ENCODE measurements at places on chromosomes 6 and 20.

DNA sequence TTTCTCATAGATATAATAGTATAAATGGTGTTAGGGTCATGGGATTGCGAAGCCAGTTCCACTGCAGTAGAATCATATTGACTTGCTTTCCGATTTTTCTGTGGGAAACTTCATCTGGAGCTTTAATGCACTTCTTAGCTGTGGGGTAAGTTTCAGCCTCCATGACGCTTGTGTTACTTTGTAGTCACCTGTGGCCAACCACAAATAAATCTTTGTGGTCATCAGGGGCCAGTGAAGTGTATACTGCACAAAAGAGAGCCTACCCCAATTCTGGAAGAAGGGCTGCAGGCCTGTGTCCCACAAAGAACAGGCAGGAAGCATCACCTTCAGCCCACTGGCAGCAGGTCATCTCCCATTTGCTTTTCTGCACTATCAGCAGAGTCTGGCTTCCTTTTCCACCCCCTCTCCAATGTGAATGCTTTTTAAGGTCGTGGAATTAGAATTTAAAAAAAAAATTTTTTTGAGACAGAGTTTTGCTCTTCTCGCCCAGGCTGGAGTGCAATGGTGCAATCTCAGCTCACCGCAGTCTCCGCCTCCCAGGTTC lies 32.0 kb downstream of the MTHFD1L start:
- DNase-seq = no peak

- peak; percentile 14 for DNase-seq
Observed at GRCh38 chr6:99334526-99335127, 14.8 kb downstream of the FAXC start.

DNA sequence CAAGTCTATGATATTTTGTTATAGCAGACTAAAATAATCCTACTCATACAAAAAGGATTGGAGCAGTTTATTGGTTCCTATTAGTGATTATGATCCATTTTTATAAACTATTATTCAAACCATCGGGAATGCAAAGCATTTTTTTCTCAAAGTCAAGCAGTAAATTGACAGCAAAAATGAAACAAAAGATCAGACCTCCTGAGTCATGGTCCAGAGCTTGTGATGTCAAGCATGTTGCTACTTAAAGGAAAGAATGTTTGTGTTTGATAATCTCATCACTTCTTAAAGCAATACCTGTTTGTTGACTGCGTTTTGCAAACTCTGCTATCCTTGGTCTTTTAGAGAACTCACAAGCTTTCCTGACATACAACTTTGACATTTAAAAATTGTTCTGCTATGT lies 204.4 kb downstream of the SAMD5 start:
- DNase-seq = no peak

- DNase-seq = no peak
Observed at GRCh38 chr6:34917626-34918285, 28.7 kb downstream of the ANKS1A start.

- peak; percentile 15 for DNase-seq
Observed at GRCh38 chr6:111605100-111605751, 452 bp downstream of the TRAF3IP2 start.

- no peak for DNase-seq
Observed at GRCh38 chr20:840858-841567, 7.5 kb downstream of the FAM110A start.

DNA sequence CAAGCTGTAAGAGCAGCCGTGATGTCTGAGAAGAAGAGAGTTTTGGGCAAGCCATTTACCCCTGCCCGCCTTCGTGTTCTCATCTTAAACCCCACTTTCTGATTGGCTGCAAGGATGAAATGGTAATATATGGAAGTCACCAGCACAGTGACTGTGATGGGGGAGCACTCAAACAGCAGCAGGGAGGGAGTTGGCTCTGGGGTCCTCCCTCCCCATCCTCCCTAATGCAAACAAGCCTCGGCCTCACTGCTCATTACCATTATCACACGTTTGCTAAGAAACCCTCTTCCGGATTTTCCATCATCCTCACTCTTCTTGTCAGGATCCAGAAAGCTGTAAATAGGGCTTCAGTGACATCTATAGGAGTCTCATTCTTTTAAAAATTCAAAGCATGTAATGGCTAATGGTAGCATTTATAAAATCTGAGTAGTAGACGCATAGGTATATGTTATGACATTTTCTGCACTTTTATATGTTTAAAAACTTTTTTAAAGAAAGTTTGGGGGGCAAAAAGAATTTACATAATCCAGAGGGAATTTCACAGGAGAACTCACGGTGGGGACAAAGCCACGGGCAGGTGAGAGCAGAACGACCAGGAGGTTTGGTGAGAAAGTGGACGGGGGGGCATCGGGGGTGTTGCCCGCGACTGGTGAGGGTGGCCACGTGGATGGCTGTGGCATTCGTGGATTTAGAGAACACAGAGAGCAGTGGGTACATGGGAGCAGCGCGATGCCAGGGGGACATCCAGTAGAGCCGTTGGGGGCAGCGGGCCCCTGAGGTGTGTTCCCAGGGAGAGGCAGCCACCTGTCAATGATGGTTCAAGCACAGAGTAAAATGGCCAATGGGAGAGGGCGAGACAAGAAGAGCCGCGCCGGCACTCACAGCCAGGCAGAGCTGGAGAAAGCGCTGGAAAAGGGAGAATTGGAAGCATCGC lies 29.6 kb downstream of the SUMO4 start:
- no peak for DNase-seq

DNA sequence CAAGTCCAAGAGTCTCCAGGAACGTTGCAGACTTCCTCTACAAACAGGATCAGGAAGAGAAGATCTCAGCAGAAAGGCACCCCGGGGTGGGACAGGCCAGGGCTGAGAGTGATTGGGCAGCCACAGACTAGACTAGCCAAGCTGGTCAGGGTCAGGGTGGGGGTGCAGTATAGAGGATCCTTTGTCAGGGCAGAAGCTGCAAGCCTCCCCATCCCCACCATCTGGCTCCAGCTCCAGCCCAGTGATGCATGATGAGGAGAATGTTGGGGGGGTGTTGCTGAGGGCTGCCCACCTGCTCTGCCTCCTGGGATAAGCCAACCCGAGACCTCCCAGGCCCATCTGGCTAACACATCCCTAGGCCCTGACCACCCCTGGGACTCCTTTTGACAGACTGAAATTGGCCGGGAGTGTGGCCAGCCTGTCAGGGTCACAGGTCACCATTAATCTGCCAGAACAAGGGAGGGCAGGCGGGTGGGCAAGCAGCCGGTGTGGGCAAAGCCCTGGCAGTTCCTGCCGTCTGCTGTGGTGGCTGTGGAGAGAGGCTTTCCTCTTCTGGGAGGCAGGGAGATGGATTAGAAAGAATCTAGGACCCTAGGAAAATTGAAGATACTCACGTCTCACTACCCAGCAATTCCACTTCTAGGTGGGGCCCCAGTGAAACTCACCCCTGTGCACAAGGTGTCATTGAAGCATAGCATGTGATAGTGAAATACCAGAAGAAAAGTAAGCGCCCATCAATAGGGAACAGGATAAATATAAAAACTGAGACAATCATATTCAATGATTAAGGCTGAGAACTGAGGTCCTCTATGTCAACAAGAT lies 22.1 kb upstream of the SNTA1 start:
- DNase-seq = no peak

- DNase-seq = no peak
Observed at GRCh38 chr20:25571240-25571639, 14.1 kb downstream of the NINL start.

GRCh38 chr6:6575143-6575542 lies 13.4 kb upstream of the LY86 start:
- DNase-seq = no peak

- no peak for DNase-seq
Observed at GRCh38 chr20:18837718-18838117, 24.1 kb downstream of the SCP2D1 start.

GRCh38 chr6:82917346-82918064 lies 148.1 kb downstream of the UBE3D start:
- DNase-seq = no peak

DNA sequence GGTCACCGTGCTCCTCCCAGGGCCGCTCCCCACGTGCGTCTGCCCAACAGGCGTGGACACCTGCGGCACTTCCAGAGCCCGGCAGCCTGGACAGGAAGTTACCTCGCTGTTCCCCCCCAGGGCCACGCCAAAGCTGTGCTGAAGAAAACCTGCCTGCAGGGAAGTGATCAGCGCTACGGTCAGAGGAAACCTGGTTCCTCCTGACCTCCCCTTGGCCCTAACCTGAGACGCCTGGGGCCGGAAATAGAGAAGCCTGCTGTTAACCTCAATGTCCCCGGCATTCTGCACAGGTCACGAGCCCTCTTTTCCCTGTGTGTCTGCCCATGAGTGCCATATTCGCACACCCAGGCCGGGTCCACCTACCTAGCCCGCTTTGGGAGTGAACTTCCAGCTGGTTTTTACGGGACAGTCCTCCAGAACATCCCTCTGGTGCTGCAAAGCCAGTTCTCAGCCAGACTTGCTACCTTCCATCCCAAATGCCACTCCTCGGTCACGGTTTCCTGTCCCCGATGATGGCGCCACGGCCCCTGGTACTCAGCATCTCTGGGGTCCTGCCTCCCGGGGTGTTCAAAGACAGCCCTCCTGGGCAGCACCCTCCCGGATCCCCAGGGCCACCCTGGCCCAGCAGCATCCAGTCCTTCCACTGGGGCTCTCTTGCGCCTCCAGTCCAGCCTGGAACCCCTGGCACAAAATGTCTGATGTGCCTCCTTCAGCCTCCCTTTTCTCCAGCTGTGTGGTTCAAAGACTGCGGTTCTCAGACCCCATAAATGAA lies 12.0 kb upstream of the IRF4 start:
- DNase-seq = no peak

DNA sequence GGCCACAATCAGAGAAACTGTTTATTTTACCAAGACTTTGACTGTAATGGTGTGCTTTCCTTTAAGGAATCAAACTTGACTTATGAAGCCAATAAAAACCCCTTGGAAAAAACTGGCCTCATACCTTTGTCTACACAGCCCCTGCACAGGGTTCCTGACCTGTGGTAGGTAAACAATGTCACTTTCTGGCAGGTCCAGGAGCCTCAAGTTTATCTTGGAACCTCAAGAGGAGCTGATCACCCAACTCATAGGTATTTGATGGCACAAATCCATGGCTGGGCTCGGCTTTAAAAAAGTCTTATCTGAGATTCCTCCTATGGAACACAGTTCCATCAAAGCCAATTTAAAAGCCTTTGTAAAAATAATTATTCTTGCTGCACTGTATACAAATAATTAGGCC lies 61.0 kb downstream of the AGPAT4 start:
- no peak for DNase-seq

DNA sequence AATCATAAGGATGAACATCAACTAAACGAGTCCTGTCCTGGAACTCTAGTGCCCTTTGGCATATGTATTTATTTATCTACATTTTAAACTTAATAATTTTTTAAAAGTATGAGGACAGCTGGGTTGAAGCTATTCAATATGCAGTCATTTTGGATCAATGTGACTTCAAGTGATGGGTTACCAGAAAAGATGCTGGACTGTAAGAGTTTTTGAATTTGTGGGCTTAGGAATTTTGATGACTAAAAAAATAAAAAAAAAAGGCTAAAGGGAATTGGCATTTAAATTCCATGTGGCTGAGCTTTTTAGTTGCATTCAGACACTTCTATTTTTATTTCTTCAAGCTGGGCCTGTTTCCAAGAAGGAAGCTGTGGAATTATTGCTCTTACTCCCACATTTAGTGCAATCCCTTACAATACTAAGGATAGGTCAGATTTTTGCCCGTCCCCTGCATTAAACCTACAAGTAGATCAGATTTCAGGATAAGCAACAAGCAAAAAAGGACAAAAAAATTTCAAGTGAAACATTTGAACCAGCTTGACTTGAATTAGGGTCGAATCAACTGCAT lies 704.2 kb upstream of the CITED2 start:
- no peak for DNase-seq

- DNase-seq = no peak
Observed at GRCh38 chr6:105539911-105540310, 137.0 kb upstream of the PREP start.

DNA sequence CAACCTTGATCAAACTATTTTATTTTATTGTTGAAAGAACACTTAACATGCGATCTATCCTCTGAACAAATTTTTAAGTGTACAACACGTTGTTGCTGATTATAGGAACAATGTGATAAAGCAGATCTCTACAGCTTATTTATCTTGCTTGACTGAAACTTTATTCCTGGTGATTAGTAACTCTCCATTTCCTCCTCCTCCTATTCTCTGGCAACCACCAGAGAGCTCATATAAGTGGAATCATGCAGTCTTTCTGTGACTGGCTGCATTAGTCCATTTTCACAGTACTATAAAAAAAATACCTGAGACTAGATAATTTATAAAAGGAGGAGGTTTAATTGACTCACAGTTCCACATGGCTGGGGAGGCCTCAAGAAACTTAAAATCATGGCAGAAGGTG lies 218.1 kb downstream of the LRFN2 start:
- DNase-seq = no peak

GRCh38 chr20:32567384-32568178 lies 17.6 kb downstream of the NOL4L start:
- no peak for DNase-seq

DNA sequence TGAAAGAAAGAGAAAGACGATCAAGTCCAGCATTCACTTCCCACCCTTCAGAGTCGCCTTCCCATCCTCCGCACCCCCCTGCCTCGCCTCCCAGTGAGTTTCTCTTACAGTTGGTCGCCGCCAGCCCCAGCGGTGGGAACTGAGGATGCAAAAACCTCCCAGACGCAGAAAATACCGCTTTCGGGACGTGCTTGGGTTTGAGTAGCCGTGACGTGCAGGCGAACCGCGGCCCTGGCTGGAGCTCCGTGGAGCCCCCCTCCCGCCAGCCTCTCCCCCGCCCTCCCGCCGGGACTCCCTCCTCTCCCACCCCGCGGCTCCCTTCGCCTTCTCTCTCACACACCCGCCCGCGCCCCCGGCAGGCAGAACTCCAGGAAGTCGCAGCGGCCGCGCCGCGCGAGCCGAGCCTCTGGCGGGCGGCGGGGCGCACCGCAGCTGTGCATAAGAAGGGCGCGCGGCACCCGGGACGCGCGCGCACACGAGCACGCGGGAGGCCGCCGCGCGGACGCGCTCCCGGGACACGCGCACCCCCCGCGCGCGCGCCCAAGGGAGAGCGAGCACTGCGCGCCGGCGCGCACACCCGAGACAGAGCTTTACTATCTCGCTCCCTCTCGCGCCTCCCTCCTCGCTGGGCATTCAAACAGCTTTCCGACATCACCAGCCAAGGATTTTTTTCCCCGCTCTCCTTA lies at the start of gene ADGRB3:
Gene ADGRB3 (plus strand): TSS at position 557 of the 686 bp plus-strand sequence. CDS start 3,394 bp downstream, outside the sequence.
- peak; percentile 1 for DNase-seq

GRCh38 chr6:52929321-52930164 lies 20.0 kb upstream of the GSTA3 start:
- DNase-seq = no peak

DNA sequence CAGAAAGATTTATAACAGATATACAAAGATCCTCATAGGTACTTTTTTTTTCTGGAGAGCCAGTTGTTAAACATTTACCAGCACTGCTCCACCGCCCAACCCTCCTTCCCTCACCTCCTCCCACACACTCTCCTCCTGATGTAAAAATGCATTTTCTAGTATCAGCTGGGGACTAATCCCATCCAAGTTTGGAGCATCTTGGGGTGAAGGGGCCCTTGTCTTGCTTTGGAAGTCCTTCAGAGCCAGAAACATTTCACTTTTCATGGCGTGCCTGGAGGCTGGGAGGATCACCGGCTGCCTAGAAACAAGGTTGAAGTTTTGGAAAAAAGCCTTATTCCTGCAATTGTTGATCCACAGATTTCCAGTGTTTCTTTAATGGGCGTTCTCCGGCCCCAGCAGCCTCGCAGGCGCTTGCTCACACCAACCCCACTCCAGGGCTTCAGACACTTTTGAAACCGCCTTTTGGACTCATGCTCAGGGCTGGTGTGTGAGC lies 165.1 kb upstream of the AFDN start:
- no peak for DNase-seq

- no peak for DNase-seq
Observed at GRCh38 chr6:142297996-142298753, 3.6 kb upstream of the ADGRG6 start.

All from CD4-positive, alpha-beta T cell treated with Interleukin-2 at 100 ng/mL for 4 hours (primary cell).